Gastrocnemius medialis (tissue), 4 donors: ENCODE measurements at places on chromosomes 1 and 21.
A peak's percentile ranks its signal among the peaks of the same experiment; 100 is the strongest.

DNA sequence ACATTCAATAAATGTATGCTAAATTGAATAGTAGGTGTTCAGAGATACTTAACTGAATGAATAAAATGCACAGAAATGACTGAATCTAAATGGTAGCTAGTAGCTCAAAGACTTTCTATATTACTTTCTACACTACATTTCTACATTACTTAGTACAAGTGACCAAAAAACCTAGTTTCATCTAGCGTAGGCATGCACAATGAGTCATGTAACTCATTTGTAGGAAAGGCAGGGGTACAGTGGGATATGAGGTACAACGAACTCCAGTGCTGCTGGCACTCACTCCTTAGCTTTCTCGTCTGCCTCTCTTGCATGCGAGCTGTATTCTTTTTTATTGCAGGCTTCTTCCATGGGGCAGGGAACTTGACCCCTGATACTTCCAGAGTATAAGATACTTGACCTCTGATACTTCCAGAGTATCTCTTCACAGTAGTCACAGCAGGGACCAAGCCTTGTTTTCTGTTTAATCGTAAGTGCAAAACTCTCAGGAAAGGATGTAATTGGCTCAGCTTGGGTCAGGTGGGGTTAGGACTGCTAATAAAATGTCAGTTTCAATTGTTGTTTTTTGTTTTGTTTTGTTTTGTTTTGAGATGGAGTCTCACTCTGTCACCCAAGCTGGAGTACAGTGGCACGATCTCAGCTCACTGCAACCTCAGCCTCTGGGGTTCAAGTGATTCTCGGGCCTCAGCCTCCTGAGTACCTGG lies 4.9 kb upstream of the ATP2B4 start:
- H3K4me3 ChIP-seq = no peak overlapping the region
- DNase-seq = no peak
- H3K36me3 ChIP-seq = no peaks in the 10 kb centered on the region
- no peak overlapping the region for H3K27ac ChIP-seq

DNA sequence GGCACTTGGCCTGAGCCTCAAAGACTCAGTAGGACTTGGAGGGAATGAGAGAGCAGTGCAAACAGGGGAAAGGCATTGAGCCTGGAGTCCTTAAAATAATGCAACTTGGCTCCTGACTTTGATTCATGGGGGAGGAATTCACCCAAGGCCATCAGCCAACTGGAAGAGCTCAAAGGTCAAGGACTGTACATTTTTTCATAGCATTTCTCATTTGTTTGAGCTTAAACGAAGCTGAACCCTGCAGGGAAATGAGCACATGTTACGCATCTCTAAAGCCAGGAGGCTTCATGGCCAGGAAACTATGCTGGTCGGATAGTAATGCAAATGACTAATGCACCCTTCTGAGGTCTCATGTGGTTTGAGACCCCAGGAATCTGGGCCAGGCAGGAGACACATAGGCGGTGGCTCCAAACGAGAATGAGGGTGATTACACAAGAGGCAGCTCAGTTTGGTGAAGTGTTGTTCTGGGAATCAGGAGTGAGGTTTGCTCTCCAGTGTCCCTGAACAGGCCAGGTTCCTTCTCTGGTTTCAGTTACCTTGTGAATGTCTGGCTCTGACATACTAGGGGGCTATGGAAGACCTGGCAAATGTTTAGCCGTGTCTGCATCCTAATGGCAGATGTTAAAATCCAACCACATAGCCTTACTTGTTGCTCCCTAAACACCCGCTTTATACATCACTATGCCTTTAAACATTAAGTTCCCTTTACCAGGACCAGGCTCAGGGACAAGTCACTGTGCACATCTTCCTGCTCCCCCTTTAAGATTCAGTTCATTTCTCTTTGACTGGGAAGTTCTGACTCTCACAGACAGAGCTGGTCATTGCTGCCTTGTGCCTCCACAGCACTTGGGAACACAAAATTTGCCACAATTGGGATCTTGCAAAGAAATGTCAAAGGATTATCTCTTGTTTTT lies 503.9 kb upstream of the USP24 start:
- H3K27me3 ChIP-seq = no peaks in the 10 kb centered on the region
- no peaks in the 10 kb centered on the region for H3K36me3 ChIP-seq
- H3K27ac ChIP-seq = peak overlapping the region; percentile 48
- peaks cover 25% of the 10 kb centered on the region for H3K4me1 ChIP-seq
- DNase-seq = peak; percentile 41

- H3K27me3 ChIP-seq = no peaks in the 10 kb centered on the region
- H3K27ac ChIP-seq = no peak overlapping the region
- no peaks in the 10 kb centered on the region for H3K4me1 ChIP-seq
- no peak for DNase-seq
Measured at GRCh38 chr21:22096314-22096713, 1098.1 kb downstream of the NCAM2 start.

GRCh38 chr1:166933633-166934032 lies 41.7 kb downstream of the ILDR2 start:
- no peaks in the 10 kb centered on the region for H3K27me3 ChIP-seq
- DNase-seq = no peak
- H3K27ac ChIP-seq = no peak overlapping the region
- H3K4me1 ChIP-seq = no peaks in the 10 kb centered on the region
- no peaks in the 10 kb centered on the region for H3K36me3 ChIP-seq
- no peak overlapping the region for H3K4me3 ChIP-seq

DNA sequence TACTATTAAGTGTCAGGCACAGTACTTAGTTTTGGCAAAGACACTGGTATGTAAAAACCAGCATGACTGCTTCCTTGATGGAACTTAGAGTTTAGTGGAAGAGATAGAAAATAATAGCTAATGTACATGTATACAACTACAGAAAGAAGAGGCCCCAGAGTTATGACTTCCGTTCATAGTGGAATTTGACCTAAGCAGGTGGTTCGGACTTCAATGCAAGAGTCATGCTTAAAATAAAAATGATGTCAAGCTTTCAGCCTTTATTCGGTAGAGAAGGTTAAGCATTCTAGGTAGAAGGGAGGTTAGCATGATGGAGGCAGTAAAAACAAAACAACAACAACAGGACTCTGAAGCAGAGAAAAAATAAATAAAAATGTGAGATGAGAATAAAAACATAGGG lies 165.9 kb downstream of the KCNT2 start:
- no peak overlapping the region for H3K4me3 ChIP-seq
- H3K27me3 ChIP-seq = no peaks in the 10 kb centered on the region
- no peak overlapping the region for H3K27ac ChIP-seq
- no peak for DNase-seq

DNA sequence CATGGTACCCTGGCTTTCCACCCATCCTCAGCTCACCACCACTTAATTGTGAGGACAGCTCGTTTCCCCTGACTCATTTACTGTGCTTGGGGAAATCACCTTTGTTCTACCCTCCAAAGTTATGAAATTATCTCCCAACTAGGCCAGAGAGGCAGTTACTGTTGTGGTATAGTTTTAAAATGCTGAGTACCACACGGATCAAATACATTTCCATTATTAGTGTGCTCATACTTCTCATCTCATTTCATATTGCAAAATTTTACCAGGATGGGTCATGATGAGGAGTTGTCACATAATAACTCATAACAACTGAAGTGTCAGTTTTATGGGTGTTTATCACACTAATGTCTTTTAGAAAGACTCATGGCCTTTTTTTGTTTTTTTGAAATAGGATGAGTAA lies 9.2 kb upstream of the OR2B11 start:
- no peaks in the 10 kb centered on the region for H3K4me1 ChIP-seq
- no peak overlapping the region for H3K4me3 ChIP-seq
- H3K36me3 ChIP-seq = no peaks in the 10 kb centered on the region
- H3K27me3 ChIP-seq = no peaks in the 10 kb centered on the region

DNA sequence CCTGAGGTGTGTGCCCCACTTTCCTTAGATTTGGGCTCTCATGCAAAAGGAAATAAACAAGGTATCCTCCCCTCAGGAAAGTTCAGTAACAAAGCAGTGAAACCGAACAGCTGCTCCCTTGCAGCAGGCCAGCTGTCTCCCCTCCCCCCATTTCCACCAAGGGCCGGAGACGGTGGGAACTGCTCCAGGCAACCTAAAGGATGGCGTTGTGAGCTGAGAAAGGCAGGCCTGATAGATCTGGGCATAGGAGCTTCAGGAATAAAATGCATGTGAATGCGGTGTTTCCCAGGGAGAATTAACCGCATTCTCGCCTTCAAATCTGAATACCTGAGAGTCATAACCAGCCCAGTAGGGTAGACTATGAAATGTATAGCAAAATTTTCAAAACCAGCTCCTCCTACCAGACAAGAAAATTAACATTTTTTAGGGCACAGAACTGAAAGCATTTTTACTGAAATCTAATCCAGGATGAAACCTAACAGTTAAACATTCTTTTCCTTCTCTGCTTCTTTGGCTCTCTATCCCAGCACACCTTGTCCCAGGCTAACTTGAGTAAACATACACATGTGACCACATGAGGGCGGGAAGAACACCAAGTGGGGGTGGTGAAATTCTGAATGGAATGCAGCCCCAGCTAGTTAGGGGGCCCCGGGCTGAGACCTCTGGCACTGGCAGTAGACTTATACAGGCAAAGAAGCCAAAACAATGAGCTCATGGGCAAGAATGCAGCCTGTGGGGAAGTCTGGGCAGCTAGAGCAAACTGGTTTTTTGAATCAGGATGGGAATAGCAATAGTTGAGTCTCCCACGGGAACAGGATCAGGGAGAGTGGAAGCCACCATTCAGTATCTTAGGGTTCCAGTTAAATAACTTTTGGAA lies 11.5 kb downstream of the MCL1 start:
- H3K36me3 ChIP-seq = peaks cover 6% of the 10 kb centered on the region
- H3K4me3 ChIP-seq = peak overlapping the region; percentile 48
- peaks cover 97% of the 10 kb centered on the region for H3K4me1 ChIP-seq

- H3K4me3 ChIP-seq = no peak overlapping the region
- peaks cover 7% of the 10 kb centered on the region for H3K4me1 ChIP-seq
- H3K27me3 ChIP-seq = no peaks in the 10 kb centered on the region
- no peak overlapping the region for H3K27ac ChIP-seq
- no peaks in the 10 kb centered on the region for H3K36me3 ChIP-seq
Measured at GRCh38 chr1:89668961-89669360, 36.0 kb downstream of the LRRC8C start.

GRCh38 chr1:2966449-2967328 lies 54.6 kb upstream of the ACTRT2 start:
- DNase-seq = no peak
- H3K36me3 ChIP-seq = no peaks in the 10 kb centered on the region
- H3K27me3 ChIP-seq = peaks cover 14% of the 10 kb centered on the region
- no peaks in the 10 kb centered on the region for H3K4me1 ChIP-seq

DNA sequence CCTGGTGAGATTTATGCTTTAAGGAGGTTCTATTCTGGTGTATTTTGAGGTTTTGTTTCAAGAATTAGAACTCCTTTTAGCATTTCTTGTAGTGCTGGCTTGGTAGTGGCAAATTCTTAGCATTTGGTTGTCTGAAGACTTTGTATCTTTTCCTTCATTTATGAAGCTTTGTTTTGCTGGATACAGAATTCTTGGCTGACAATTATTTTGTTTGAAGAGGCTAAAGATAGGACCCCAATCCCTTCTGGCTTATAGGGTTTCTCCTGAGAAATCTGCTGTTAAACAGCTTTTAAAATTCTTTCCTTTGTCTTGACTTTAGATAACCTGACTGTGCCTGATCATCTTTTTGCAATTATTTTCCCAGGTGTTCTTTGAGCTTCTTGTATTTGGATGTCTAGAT lies 58.6 kb downstream of the GPR137B start:
- no peak overlapping the region for H3K4me3 ChIP-seq
- H3K36me3 ChIP-seq = no peaks in the 10 kb centered on the region
- H3K27me3 ChIP-seq = no peaks in the 10 kb centered on the region
- no peak for DNase-seq
- H3K27ac ChIP-seq = no peak overlapping the region

DNA sequence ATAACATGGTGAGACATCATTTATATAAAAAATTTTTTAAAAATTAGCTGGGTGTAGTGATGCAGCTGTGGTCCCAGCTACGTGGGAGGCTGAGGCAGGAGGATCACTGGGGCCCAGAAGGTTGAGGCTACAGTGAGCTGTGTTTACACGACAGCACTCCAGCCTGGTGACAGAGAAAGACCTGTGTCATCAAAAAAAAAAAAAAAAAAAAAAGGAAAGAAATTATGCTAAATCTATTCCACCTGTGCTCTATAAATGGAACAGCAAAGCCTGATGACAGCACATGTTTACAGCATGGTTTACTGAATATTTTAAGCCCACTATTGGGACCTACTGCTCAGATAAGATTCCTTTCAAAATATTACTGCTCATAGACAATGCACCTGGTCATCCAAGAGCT lies 217.6 kb downstream of the PRDM2 start:
- no peak overlapping the region for H3K27ac ChIP-seq
- no peaks in the 10 kb centered on the region for H3K36me3 ChIP-seq
- no peaks in the 10 kb centered on the region for H3K4me1 ChIP-seq

GRCh38 chr1:157193702-157194391 lies 55.7 kb upstream of the ETV3 start:
- H3K4me3 ChIP-seq = no peak overlapping the region
- no peaks in the 10 kb centered on the region for H3K36me3 ChIP-seq
- peaks cover 18% of the 10 kb centered on the region for H3K27me3 ChIP-seq
- no peak overlapping the region for H3K27ac ChIP-seq
- no peak for DNase-seq

DNA sequence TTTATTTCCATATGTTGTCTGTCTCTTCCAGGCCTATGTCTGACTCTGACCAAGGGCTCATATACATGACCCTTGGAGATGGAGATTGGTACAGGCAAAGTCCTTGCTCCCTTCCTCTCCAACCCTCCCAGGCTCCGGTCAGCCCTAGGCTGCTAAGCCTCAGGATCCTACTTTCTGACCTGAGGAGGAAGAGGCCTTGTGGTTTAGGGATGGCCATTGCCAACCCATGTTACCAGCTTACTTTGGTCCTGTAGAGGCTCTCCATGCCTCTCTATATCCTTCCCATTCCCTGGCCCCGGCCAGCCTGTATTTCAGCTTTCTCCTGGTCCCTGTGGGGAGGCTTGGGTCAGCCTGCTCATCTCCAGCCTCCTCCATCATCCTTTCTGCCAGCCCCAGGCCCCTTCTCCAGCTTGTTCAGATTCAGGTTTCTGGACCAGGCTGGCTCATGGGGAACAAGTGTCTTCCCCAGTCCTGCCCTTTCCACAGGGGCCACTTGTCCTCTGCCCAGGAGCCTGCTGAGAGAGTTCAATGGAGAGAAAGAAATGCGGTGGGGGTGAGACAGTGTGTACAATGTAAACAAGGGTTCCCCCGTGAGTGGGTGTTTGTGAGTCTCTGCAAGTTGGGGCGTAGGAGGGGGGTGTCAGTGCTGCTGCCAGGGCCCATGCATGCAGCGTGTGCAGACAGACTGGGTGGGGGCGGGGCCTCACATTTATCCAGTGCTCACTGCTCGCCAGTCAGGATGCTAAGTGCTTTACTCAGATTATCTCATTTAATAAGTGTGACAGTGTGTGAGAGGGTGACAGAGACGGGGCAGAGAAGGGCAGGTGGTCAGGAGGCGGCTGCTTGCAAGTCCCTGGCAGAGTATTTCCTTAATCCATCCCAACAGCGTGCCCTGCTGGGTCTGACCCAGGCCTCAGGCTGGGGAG lies 31.3 kb upstream of the FOXO6 start:
- no peak overlapping the region for H3K4me3 ChIP-seq
- H3K27ac ChIP-seq = no peak overlapping the region
- no peaks in the 10 kb centered on the region for H3K27me3 ChIP-seq
- no peaks in the 10 kb centered on the region for H3K36me3 ChIP-seq
- H3K4me1 ChIP-seq = no peaks in the 10 kb centered on the region

- H3K36me3 ChIP-seq = no peaks in the 10 kb centered on the region
- no peaks in the 10 kb centered on the region for H3K4me1 ChIP-seq
- H3K27ac ChIP-seq = no peak overlapping the region
- no peak overlapping the region for H3K4me3 ChIP-seq
- DNase-seq = no peak
Measured at GRCh38 chr1:153277852-153278251, 18.4 kb downstream of the LORICRIN start.

- H3K36me3 ChIP-seq = no peaks in the 10 kb centered on the region
- H3K27me3 ChIP-seq = peaks cover 97% of the 10 kb centered on the region
- H3K27ac ChIP-seq = no peak overlapping the region
- H3K4me1 ChIP-seq = peaks cover 25% of the 10 kb centered on the region
- DNase-seq = no peak
Measured at GRCh38 chr21:36700971-36701755, 2.2 kb downstream of the SIM2 start.
